ENCODE measurements at places on chromosomes 16 and 17.

- H3K4me1 ChIP-seq, result peaks cover 58% of the 10 kb centered on the region
- H3K27me3 ChIP-seq, result no peaks in the 10 kb centered on the region
- peak overlapping the region; percentile 79 for H3K4me3 ChIP-seq
- H3K27ac ChIP-seq, result peak overlapping the region; percentile 98
Measured at GRCh38 chr17:8153525-8153956, 1.3 kb upstream of the PER1 start.

- H3K36me3 ChIP-seq, result no peaks in the 10 kb centered on the region
- no peaks in the 10 kb centered on the region for H3K27me3 ChIP-seq
- no peak overlapping the region for H3K4me3 ChIP-seq
- H3K4me1 ChIP-seq, result peaks cover 65% of the 10 kb centered on the region
- ATAC-seq, result peak; percentile 0
- H3K27ac ChIP-seq, result peak overlapping the region; percentile 84
Measured at GRCh38 chr17:73304438-73304837, 7.4 kb downstream of the CDC42EP4 start.

DNA sequence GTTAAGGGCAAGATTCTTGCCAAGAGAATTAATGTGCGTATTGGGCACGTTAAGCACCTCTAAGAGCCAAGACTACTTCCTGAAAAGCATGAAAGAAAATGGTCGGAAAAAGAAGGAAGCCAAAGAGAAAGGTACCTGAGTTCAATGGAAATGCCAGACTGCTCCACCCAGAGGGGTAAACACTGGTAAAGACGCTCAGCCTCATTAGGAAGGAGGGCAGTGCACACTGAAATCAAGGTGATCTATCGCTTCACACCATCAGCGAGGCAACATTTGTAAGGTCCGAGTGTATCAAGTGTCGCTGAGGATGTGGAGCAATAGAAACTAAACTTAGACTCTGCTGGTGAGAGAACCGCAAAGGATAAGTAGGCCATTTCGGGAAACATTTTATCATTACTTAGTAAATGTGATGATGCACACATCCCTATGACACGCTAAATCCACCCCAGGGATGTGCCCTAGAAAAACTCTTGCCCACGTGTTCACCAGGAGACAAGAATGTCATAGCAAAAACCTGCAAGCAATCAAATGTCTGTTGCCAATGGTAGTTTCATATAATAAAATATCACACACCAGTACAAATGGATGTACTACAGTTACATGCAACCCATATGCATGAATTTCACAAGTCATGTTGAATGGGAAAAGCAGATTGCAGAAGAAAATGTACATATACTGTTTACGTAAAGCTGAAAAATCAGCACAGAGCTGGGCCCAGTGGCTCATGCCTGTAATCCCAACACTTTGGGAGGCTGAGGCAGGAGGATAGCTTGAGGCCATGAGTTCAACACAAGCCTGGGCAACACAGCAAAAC is 23.6 kb downstream of the CNTROB start:
- H3K4me3 ChIP-seq, result no peak overlapping the region
- no peak for ATAC-seq
- H3K36me3 ChIP-seq, result no peaks in the 10 kb centered on the region
- H3K27ac ChIP-seq, result peak overlapping the region; percentile 39
- peaks cover 31% of the 10 kb centered on the region for H3K4me1 ChIP-seq
- peaks cover 2% of the 10 kb centered on the region for H3K27me3 ChIP-seq

- H3K27me3 ChIP-seq, result peaks cover 5% of the 10 kb centered on the region
- no peak for ATAC-seq
- no peak overlapping the region for H3K27ac ChIP-seq
- H3K4me1 ChIP-seq, result no peaks in the 10 kb centered on the region
Measured at GRCh38 chr16:66293932-66294331, 72.6 kb upstream of the CDH5 start.

- H3K36me3 ChIP-seq, result no peaks in the 10 kb centered on the region
- H3K4me1 ChIP-seq, result no peaks in the 10 kb centered on the region
- no peak for ATAC-seq
- H3K4me3 ChIP-seq, result no peak overlapping the region
- peaks cover 19% of the 10 kb centered on the region for H3K27me3 ChIP-seq
Measured at GRCh38 chr16:26667307-26667706, 399.4 kb upstream of the C16orf82 start.

DNA sequence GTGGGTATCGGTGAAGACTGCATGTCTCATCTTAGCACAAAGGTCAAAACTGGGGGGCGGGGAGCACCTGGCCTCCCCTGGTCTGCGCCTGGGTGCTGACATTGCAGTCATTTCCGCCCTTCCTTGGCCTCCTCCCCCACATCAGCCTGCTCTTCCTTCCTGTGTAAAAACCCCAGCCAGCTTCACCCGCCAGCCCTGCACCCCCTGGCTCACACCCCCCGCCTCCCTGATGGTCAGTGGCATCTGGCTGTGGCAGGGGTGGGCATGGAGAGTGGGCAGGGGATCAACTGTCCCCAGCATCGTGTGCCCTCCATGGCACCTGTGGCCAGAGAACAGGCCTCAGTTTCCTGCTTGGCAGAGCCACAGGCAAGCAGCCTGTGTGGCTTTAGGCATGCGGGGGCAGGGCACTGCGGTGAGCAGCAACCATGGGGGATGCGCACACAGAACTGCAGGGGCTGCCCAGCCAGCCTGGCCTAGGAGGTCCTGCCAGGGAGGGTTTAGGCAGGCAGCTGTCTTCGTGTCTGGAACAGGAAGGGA is 26.5 kb upstream of the LASP1NB start:
- H3K27ac ChIP-seq, result no peak overlapping the region
- H3K4me1 ChIP-seq, result peaks cover 4% of the 10 kb centered on the region

GRCh38 chr17:74272731-74273201 is 1.3 kb upstream of the DNAI2 start:
- peaks cover 85% of the 10 kb centered on the region for H3K27me3 ChIP-seq
- no peaks in the 10 kb centered on the region for H3K36me3 ChIP-seq
- H3K4me1 ChIP-seq, result peaks cover 6% of the 10 kb centered on the region
- H3K27ac ChIP-seq, result peak overlapping the region; percentile 48

GRCh38 chr16:50573279-50573678 is 25.1 kb downstream of the NKD1 start:
- no peak for ATAC-seq
- peaks cover 74% of the 10 kb centered on the region for H3K4me1 ChIP-seq
- H3K36me3 ChIP-seq, result no peaks in the 10 kb centered on the region
- no peaks in the 10 kb centered on the region for H3K27me3 ChIP-seq
- H3K4me3 ChIP-seq, result no peak overlapping the region
- H3K27ac ChIP-seq, result peak overlapping the region; percentile 90

Measured in gastroesophageal sphincter (tissue), 4 donors.